ENCODE measurements at places on chromosomes 5 and 9. TPM values are rescaled to one million over a fixed set of nuclear protein-coding genes. Genes with fewer than 3 reads are reported as not detected.
A peak's percentile ranks its signal among the peaks of the same experiment; 100 is the strongest.

The EQTN gene
- not detected for total RNA-seq

DNA sequence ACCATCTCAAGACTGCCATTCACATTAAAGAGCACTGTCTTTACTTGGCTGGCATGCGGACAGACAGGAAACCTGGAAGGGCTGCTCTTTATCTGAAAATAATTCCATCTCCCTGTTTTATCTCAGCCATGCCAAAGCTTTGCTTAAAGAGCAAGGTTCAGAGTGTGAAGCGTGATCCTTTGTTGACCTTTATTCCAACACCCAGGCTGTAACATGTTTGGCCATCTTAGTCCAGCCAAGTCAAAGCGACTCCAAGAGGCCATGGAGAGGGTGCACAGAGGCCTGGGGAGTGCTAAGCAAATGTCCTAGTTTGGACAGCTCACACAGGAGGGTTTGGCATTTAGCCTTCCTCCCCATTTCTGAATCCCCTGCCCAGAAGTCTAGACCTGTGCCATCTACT, 194.7 kb downstream of the PJA2 start:
- DNase-seq, result no peak

DNA sequence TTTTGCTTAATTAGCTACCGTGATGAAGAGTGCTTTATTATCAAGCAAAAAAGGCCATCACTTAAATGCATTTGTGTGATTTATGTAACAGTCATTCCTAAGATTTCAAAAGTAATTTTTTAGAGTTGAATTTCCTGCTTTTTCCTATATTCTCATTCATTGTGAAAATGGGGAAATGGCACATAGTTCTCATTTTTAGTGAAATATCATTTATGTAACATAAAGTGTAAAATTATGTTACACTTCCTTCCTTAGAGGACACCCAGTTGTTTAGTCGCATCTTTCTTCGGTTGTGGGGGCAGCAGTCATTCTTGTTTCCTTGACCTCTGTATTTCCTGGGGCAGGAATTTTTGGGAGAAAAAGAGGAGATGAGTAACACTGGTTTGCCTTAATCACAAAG, 142.8 kb downstream of the MAST4 start:
- no peak for DNase-seq

GRCh38 chr5:166499447-166500240, 1791.8 kb upstream of the WWC1 start:
- no peak for DNase-seq

GRCh38 chr5:113510836-113511451, 2.5 kb upstream of the YTHDC2 start:
- peak; percentile 49 for DNase-seq

GRCh38 chr9:87123830-87124229, 176.5 kb upstream of the GAS1 start:
- no peak for DNase-seq

- DNase-seq, result no peak
These were observed 125.9 kb downstream of the APBA1 start for GRCh38 chr9:69546265-69546664.

The GRXCR2 gene
- not detected for total RNA-seq

GRCh38 chr5:135993335-135993879, 35.4 kb upstream of the TGFBI start:
- DNase-seq, result no peak
